ENCODE measurements at places on chromosomes 7 and 10.

DNA sequence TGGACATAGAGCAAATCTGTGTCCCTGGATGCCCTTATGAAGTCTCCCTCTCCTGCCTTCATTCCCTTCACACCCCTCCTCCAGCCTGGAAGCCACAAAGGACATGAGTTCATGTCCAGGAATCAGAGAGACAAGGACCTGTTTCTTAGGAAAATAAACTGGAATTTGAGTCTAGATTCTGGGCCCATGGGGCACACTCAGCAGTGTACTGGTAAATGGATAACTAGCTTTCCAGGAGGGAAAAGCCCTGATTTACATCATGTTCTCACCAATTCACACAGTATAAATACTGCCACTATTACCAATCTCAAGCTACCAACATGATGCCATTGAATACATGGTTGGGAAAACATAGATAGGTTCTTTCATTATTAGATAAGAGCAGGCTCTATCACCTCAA lies 9.9 kb downstream of the FAM237B start:
- DNase-seq: no peak

GRCh38 chr10:127310923-127311322 lies 114.5 kb upstream of the INSYN2A start:
- no peak for DNase-seq

DNA sequence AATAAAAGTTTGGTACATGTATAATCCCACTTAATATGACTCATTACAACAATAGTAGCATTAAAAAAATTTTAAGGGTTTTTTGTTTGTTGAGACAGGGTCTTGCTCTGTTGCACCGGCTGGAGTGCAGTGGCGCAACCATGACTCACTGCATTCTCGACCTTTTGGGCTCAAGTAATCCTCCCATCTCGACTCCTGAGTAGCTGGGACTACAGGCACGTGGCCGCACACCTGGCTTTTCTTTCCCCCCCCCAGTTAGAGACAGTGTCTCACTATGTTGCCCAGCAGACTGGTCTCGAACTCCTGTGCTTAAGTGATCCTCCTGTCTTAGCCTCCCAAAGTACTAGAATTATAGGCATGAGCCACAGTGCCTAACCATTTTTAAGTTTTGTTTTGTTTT lies 40.7 kb downstream of the KMT2C start:
- DNase-seq: no peak

- no peak for DNase-seq
Measured at GRCh38 chr10:33643042-33643441, 308.6 kb upstream of the NRP1 start.
